ENCODE measurements at places on chromosomes 5 and 9.

DNA sequence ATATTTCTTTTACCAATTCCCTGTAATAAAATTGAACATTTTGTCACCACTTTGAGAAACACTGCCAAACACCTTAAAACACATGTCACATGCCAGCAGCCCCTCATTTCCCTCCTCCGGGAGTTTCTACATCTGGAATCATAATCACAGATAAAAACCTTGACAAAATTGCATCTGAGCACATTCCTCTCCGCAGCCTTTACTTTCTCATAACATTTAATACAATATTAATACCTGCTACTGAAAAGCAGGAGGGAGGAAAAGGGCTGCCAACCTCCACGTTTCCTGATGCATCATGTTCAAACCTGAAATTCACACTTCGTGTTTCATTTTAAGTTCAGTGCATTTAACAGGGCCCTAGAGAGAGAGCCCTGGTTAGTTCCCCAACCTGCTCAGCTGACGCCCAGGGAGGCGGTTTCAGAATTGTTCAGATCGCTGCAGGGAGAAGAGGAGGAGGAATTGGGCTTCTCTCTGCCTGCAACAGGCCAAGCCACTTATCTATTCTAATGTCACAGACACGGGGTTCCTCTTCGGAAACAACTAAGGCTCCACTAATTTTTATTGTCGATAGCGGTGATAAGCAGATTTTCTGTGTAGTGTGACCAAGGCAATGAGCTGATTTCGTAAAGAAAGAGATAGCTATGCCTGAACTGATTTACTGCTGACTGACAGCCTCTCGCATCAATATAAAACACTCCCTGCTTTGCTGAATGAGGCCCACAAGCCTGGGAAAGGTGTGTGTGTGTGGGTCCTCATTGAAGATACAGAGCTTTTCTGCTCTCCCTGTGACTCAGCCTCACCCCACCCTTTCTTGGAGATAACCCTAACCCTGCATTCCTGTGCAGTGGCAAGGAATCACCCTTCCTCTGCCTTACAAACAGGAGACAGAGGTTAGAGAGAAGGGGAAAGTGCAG, 4.9 kb upstream of the LHX2 start:
- DNase-seq = no peak

DNA sequence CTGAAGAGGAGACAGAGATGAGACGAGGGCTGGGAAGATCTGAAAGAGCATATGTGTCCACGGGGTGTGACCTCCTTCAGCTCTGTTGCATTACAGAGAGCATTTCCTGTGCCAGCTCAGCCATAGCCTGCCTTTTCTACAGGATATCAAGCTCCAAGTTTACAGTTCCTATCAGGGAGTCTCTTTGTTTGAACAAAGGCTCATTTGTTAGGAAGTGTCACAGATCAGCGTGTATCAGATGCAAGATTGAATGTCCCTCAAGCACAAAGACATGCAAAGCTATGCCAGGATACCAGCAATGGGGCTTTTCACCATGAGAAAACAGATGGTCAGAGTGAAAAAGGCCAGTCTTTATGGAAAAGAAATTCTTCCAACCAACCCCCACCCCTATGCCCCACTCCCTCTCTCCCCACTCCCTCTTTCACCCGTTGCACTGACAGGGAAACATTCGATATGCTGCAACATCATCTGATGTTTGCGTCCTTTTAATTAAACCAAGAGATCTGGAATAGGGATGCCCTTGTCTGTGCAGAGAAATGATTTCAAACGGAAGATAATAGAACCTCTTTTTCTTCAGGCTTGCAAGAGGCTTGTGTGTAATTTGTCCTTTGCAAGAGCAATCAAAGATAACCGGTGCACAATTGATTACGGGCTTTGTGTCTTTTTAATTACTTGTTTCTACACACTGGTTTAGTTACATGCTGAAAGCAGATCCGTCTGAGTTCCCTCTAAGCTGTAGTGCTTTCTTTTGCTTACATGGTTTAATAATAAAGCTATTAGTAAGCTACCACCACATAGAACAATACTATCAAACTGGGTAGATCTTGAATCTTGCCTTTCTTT, 263.1 kb upstream of the RGMB start:
- no peak for DNase-seq

- no peak for DNase-seq
Observed at GRCh38 chr5:6601271-6601670, 31.6 kb downstream of the NSUN2 start.

GRCh38 chr5:68214482-68215207, 911 bp upstream of the PIK3R1 start:
- DNase-seq = no peak

- no peak for DNase-seq
Observed at GRCh38 chr9:18544456-18544855, 70.5 kb downstream of the ADAMTSL1 start.

- DNase-seq = no peak
Observed at GRCh38 chr5:6525910-6526309, 77.3 kb downstream of the UBE2QL1 start.

DNA sequence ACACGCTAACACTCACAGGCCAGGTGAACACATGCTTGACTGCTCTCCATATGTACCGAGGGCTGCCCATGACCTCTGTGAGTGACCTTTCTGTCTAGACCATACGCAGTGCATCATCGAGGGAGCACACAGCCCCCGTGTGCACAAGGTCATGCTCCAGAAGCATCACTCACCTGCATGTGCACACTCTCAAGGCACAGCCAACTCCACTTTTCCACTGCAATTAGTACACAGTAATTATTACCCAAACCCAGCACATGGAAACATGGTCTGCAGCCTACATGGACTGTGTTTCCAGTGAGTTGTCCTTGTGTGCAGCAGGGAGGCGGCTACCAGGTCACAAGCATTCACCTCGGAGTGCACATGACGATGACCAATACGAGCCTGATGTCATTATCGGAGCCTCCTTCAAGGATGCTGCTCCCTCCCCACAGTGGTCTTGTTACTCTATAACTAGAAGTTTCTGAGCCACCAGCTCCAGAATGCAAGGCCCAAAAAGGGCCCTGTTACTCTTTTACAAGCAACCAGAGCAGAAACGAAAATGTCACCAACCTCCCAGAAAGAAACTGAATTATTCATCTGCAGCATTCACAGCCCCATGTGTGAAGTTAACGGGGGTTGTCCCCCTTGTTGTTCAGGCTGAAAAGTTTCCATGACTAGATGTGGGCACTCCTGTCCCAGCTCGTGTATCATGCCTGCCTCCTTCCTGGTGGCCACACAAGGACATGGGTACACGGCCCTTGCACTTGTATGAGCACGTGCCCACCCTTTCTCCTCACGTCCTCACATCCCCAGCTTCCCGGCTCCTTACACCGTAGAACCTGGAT, 31.2 kb downstream of the SEMA4D start:
- DNase-seq = no peak

GRCh38 chr5:18220631-18221030, 586.4 kb downstream of the TAF11L14 start:
- no peak for DNase-seq

Data from coronary artery (tissue), 2 donors.